Stimulated activated CD4-positive, alpha-beta T cell treated with anti-CD3 and anti-CD28 coated beads, Interleukin-1b, Interleukin-23, amount 100 ng/mL, for 48 hours (primary cell): ENCODE measurements at places on chromosomes 16 and 17.
A peak's percentile ranks its signal among the peaks of the same experiment; 100 is the strongest.

- DNase-seq: no peak
These were observed 42.1 kb downstream of the MPRIP start for GRCh38 chr17:17084317-17084835.

DNA sequence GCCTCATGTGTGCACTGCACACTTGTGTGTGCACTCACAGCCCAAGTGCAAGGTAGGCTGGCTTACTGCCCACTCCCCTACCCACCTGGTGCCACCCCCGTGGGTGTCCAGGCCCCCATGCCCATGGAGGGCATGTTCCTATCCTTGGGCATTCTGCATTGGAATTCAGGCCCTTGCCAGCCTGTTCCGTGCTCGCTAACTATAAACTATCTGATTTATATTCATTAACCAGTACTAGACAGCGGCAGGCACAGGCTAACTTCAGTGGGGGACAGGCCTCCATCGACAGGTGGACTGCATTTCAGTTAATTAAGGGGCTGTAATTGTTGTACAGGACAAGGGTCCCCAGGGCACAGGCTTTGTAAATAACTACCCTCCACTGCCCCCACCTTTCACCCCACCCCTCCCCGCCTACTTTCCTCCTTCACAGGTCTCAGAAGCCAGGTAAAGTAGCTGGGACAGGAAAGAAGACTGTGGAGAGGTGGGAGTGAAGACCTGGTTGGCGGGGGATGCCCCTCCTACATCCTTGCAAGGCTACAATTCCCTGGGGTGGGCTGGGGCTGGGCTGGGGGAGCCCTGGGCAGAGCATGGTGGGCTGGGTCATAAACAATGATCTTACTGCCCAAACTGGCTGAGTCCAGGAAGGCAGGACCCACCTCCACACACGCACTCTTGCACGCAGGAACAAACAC lies 119.0 kb upstream of the LHX1 start:
- DNase-seq: no peak

DNA sequence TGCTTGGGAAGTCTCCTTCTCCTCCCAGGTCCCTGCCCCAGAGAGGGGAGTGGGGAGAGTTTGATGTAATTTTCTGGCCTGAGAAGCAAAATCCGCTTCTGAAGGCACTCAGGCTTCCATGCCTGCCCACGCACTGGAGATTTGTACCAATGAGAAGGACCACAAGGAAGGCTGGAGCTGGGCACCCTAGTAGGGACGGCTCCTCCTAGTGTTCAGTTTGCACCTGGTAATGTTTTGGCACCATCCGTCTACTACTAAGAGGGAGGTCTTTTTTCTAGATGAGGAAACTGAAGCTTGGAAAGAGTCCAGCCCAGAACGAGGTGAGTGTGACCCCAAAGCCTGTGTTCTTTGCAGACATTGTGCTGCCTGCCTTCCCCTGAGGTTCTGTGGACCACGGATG lies 83.6 kb upstream of the NLRP1 start:
- DNase-seq: no peak

DNA sequence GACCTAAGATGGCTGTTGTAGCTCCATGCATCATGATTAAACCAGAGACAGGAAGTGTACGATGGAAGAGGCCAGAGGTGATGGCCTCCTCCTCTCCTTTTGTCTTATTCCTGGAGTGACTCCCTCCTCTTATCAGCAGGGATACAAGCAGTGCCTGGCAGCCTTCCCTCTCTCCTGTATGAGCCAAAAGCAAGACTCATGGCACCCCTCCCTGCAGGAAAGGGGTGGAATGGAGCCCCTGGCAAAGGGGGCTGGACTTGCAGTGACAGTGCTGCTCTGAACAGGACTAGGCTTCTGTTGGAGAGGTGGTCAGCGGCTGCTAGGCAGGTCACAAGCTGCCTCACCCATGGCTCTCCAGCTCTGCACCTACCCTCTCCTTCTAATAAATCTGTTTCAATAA lies 8.4 kb downstream of the TXNL4B start:
- DNase-seq: no peak

DNA sequence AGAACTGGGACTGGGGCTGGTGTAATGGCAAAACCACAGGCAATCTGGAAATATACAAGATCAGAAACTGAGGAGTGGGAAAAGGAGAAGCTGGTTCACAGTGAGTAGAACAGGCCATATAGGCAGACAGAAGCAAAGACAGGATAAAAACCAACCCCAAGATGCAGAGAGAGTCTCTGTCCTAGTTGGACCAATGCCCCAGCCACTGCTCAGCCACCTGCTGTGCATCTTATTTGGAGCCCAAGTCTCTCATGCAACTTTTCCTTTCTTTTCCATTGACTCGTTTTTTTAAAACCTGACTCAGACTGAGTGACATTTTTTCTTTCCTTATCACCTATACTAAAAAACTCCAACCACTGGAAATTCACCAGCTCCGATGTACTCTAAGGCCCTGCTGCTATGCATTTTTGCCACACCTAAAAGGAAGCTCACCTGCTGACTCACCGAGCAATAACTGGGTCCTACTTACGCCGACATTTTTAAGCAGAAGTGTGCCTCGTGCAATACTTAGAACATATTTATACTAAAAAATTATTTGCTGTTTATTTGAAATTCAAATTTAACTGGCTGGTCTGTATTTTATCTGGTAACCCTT lies 100.8 kb upstream of the XYLT1 start:
- DNase-seq: no peak

DNA sequence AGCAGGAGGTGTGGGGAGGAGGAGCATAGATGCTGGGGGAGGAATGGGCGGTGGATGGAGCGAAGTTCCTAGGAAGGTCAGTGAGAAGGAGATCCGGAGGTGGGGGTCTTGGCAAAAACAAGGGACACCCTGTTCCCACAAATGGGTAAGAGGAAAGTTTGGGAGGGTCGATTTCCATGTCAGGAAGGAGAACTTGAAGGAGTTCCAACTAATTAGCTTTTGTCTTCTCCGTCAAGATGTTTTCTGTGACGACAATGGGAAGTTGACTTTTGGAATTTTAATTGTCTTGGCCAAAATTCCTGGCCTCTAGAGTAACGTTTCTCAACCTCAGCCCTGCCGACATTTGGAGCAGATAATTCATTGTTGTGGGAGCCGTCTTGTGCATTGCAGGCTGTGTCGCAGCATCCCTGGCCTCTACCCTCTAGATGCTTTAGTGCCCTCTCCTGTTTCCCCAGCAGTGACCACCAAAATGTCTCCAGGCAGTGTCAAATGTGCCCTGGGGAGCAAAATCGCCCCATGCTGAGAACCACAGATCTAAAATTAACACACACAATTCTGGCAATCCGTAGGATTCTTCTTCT lies 97.1 kb downstream of the PITPNC1 start:
- DNase-seq: no peak

DNA sequence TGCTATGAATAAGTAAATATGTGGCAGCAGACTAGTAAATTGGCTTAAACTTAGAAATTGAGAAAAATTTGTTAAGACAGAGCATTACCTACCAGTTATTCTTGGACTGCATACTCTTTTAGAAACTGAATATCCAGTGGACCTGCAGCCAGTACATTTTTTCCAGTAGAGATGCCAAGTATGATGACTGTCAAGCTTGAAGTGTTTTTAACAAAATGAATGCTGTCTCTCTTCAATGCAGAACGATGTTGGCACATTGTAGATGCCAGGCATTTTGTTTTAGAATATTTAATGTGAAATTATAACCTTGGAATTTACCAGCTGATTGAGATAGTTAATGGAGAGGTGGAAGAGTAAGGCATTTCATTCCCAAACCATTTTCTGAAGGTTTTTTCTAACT lies 52.5 kb downstream of the NFAT5 start:
- DNase-seq: no peak

GRCh38 chr16:72805486-72805885 lies 242.4 kb downstream of the ZFHX3 start:
- no peak for DNase-seq

DNA sequence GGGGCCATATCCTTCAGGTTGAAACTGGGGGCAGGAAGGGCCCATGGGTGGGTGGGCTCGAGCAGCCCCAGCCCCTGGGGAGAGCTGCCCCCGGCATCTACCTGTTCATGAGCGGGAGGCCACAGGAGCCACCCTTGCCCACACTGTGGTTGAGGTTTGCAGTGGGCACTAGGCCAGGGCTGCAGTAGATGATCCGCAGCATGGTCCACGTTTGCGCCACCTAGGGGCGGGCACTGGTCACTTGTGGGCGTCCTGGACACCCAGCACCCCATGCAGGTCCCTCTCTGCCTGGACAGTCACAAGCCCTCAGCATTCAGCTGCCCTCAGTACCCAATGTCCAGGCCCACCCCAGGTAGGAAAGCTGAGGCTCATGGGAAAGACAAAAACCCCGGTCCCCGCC lies 1.8 kb upstream of the JMJD8 start:
- DNase-seq: no peak

- peak; percentile 57 for DNase-seq
These were observed 587 bp upstream of the CDK5R1 start for GRCh38 chr17:32486111-32486700.

GRCh38 chr17:22300731-22301352 lies 608.5 kb downstream of the KCNJ18 start:
- no peak for DNase-seq

DNA sequence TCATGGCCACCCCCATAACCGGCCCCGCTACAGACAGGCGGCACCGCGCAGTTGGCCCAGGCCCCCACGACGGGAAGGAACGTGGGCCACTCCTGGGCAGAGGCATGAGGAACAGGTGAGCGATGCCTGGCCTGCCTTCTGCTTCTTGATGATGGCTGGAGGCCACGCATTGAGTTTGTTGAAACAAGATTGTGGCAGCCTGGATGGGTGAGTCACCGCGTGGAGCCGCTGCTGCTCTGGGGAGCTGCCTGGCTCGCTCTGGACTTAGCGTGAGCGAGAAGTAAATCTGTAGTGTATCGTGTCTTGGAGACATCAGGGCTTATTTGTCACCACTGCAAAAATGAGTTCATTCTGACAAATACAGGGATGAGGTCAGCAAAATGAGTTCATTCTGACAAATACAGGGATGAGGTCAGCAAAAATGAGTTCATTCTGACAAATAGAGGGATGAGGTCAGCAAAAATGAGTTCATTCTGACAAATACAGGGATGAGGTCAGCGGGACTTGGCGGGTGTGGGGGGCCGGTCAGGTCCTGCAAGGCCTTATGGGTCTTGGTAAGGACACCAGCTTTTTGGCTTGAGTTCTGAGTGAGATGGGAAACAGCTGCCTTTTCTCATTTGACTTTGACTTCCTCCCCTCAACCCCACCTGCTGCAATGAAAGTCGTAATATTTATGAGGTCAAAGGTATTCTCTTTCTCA lies 93.0 kb downstream of the SEC14L1 start:
- DNase-seq: peak; percentile 72

- no peak for DNase-seq
These were observed 183.6 kb downstream of the IRF8 start for GRCh38 chr16:86082418-86083030.

GRCh38 chr17:64340557-64340956 lies 50.1 kb downstream of the PECAM1 start:
- DNase-seq: no peak

GRCh38 chr17:28364665-28365363 lies at the start of gene SEBOX:
TSS of gene SEBOX (minus strand) at chr17:28365199. CDS start at chr17:28365151, 48 bp downstream.
- no peak for DNase-seq

- DNase-seq: no peak
These were observed 60.4 kb upstream of the IRX6 start for GRCh38 chr16:55263271-55264250.

DNA sequence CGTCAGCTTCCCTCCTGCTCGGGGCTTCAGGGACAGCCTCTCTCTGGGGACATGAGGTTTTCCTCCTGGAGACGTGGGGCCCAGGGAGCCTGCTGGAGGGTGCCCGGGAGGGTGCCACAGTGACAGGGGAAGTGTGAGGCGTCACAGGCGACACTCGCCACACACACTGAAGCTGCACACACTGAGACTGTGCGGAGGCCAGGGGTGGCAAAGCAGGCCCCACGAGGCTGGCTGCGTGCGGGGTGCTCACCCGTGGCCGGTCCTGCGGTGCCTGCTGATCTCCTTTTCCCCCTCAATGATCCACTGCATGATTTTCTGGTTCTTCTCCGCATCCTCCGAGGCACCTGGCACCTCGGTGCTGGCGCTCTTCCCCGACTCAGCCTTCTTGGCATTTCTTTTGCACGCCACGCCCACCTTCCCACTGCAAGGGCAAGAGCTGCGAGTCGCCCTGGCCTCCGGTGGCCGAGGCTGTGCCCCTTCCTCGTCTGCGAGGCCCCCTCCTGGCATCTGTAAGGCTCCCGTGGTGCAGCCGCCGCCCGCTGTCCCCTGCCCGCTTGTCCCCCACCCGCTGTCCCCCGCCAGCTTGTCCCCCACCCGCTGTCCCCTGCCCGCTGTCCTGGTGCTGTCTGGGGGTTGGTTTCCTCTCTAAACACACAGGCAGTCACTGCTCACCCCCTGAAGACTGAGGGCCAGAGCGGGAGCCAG lies 14.0 kb downstream of the PDIA2 start:
- no peak for DNase-seq

DNA sequence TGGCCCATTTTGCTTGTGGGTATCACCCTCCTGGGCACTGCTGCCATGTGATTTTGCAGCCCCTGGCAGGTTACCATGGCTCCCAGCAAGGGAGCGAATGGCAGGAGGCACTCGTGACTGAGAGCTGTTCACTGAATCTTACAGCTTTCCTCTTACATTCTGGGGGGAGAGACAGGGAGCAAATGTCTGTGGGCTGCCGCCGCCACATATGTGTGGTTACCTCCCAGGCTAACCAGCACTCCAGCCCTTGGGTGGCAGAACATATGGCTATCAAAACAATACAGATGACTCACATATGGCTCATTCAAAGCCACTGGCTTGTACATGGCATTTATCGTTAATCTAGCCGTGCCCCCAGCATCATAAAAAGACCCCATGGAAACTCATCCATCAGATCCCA lies 19.8 kb downstream of the GTF3C1 start:
- no peak for DNase-seq

- DNase-seq: no peak
These were observed 29.7 kb upstream of the NSRP1 start for GRCh38 chr17:30086896-30087295.

GRCh38 chr17:3558603-3559269 lies 1.1 kb upstream of the TRPV3 start:
- DNase-seq: peak; percentile 63

GRCh38 chr17:63652106-63652505 lies 29.9 kb downstream of the MAP3K3 start:
- no peak for DNase-seq

DNA sequence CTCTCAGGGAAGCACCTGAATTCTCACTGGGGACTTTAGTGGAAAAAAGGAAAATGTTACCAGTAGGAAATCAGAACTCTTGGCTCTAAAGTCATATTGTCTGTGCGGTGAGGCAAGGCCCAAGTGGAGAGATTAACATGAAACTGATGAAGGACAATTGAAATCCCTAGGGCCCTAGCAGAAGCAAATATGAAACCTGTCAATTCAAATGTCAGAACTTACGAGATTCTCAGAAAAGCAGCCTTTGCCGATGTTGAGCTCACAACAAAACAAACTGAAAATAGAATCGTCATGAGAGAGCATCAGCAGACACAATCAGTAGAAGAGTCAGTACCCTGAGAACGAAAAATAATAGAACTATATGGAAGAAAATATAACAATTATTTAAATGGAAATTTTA lies 108.8 kb downstream of the ELAC2 start:
- DNase-seq: no peak
